ENCODE measurements at places on chromosomes 6 and 20.

DNA sequence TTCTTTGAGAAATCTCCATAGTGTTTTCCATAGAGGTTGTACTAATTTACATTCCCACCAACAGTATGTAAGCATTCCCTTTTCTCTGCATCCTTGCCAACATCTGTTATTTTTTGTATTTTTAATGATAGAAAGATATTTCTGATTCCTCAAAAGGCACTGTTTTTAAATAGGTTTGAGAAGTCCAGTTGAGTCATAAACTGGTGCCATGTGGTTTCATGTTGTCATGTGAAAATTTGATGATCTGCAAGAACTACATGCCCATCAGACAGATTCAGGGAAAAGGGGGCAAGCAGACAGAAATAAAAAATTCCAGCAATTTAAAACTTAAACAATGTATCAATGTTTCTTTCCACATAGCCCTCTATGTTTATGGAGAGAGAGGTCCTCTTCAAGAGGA is 227.5 kb downstream of the KCNQ5 start:
- no peak for DNase-seq

DNA sequence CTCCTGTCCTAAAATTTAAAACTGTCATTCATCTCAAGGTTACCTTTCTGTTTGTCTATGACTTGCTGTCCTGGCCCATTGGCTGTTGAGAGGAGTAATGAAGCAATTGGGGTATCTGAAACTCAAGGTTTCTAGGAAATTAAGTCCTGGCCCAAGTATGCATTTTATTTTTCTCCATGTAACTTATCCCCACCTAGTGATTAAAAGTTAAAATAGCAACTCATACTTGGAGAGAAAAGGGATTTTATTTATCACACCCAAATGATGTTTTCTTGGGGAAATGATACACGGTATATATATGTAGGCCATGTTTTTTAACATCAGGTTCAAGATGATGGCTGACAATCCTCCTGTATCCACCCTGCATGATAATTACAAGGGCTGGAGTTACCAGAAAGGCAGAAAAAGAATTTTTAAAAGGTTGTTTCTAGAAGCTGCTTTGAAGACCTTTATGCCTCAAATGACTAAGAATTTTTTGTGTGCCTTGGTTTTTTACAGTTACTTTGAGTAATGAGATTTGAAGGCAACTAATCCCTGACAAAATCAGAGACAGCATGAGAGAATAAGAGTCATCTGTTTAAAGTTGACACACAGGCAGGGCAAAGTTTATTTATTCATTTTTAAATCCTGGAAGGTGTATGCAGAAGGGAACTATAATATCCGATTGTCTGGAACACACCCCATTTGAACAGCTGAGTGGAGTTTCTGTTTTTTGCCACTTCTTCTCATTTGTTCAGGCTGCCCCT is 28.9 kb upstream of the C6orf58 start:
- no peak for DNase-seq

DNA sequence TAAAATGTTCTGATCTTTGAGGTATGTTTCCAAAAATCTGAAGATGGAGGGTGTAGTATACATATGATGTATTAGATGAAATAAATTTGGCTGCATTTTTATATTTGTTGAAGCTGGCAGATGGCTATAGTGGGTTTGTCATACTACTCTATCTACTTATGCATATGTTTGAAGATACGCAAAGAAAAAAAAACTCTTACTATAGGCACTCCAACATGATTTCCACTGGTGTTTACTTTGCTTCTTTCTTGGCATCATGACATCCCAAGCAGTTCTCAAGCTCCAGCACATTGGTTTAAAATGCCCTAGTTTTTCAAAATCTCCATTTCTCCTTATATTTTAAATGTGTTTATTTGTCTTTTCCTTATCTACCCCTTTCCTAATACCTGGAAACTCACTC is 711.8 kb downstream of the PHF3 start:
- DNase-seq: no peak

- no peak for DNase-seq
Measured at GRCh38 chr6:35363293-35363750, 21.0 kb downstream of the PPARD start.

DNA sequence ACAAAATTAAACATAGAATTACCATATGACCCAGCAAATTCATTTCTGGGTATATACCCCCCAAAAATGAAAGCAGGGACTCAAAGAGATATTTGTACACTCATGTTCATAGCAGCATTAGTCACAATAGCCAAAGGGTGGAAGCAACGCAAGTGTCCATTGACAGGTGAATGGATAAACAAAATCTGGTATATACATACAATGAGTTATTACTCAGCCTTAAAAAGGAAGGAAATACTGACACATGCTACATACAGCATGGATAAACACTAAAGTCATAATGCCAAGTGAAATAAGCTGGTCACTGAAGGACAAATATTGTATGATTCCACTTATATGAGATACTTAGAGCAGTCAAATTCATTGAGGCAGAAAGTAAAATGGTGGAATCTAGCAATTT is 5.3 kb upstream of the STX11 start:
- no peak for DNase-seq

DNA sequence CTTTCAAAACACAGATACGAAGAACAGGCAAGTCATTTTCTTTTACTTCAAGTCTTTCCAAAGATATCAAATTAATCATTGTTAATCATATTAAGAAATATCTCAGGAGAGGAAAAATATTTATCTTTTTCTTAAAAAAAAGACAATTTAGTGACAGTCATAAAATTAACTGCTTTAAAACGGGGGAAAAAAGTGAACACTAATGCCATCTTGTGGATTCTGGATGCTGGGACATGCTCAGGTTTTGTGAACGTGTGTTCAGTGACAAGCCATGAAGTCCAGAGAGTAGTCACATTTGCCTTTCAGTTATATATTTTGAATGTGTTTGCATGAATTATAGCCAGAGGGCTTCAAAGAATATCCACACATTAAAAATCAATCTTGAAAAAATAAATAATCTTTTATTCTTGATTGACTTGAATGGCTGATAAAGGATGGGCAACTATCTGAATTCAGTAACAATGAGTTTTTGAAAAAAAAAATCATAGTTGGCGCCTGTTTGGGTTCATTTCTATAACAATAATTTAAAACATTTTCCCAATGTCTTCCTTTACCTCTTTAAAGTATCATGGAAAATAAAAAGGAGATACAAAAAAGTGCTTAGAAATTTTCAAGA is 74.7 kb upstream of the NOX3 start:
- peak; percentile 11 for DNase-seq

GRCh38 chr6:100311707-100312251 is 152.9 kb downstream of the SIM1 start:
- DNase-seq: no peak

- peak; percentile 97 for DNase-seq
Measured at GRCh38 chr6:163745536-163746400, 331.2 kb downstream of the QKI start.

- DNase-seq: no peak
Measured at GRCh38 chr6:158344534-158344933, 32.3 kb downstream of the TULP4 start.

- DNase-seq: no peak
Measured at GRCh38 chr6:71324194-71324785, 35.7 kb downstream of the OGFRL1 start.

DNA sequence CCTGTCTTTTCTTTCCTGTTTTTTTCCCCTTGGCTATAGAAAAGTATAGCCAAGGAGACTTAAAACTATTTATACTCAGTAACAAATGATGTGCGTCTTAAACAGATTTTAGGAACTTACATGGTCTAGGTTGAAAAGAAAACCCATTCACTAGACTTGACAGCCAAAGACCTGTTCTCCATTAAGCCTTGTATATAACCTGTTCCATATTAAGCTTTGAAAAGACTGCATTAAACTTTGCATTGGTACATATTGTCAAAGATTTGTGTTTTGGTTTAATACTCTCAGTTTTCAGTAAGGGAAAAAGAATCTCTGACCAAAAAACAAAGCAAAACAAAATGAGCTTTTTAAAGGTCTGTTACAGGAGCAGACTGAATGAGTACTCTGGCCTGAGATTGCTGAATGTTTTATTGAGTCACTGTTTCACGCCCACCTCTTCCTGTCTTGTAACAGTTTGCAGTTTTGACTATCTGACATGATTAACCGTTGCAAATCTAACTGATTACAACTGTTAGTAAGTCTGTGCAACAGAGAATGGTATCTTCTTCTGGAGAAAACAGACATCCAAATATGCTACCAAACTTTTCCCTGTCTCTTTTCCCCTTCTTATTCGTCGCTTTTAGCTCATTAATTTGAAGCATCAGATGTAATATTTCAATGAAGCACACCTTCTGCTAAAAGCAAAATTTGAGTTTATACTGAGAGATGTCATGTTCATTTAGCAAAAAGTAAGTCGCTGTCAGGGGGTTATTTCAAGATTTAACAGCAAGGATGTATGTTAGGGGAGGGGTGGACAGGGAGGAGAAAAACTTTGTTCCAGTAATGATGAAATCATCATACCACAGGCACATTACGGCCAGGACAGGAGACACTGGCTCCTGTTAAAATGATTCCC is 59.1 kb upstream of the SUPT3H start:
- no peak for DNase-seq

DNA sequence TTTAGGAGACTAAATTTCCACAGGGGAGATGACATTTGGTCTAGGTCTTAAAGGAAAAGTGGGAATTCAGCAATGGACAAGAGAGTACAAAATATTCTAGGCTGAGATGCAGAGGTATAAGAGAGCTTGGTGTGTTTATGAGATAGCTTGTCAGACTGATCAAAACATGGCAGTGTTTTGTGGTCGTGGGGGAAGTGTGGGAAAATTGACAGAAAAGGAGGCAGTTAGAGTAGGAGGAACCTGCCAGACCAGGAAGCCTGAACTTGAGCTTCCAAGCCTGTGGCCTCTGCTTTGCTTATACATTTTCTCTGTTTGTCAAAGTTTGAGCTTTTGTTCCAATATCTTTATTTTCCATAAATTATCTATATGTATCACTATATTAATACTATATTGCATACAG is 69.5 kb upstream of the MAP3K7 start:
- no peak for DNase-seq

- DNase-seq: no peak
Measured at GRCh38 chr6:137260217-137260616, 41.0 kb upstream of the IFNGR1 start.

GRCh38 chr6:19156443-19156842 is 680.7 kb upstream of the ID4 start:
- DNase-seq: no peak

DNA sequence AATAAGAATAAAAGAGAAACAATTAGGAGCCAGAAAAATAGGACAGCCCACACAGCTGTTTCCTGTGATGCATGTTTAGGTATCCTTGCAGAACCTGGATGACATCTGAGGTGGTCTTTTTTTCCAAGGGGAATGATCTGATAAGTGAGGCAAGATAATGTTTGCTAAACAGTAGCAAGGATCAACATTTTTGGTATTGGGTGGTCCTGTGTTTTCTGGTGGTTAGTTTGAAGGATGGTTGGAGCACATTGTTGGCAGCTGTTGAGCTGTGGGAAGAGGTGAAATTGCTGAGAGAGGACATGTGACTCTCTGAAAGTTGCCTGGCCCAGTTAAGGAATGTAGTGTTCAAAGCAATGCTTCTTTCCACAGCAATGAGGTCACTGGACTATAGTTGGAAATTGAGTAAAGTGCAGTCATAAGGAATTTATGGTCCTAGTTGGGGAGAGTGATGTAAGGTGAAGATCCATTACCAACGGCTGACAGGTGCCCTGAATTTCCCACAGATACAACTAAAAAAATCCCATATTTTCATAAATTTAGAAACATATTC is 270.2 kb upstream of the IMPG1 start:
- no peak for DNase-seq

DNA sequence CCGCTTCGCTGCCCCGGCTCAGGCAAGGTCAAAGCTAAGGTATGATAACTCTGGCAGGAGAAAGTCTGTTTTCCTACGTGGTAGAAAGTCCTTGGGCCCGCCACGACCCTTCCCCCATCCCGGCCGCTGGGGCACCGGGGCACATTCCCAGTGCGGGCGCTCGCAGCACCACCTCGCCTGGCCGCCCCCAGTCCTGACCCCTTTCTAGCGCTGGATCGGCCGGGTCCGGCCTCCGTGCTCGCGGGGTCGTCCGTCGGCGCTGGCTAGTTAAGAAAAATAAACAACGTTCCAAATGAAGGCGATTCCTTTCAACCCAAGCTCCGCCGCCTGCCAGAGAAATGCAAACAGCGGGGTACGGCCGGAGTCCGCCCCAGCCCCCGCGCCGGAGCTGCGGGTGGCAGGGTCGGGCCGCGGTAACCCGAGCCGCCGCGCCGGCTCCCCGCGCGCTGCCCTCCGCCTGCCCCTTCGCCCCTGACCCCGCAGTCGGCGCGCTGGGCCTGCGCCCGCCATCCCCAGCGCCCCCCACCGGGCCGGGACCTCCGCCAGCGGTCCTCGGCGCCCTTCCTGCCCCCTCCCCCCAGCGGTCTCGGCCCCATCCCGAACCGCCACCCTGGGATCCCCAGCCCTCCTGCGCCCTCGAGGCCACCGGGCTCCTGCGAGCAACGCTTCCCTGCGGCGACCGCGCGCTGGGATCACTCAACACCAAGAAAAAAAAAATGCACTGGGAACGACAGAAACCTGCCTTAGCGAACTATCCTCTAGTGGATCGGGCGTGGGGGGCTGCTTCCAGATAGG is 37.6 kb downstream of the NCR2 start:
- DNase-seq: no peak

GRCh38 chr6:70241991-70242420 is 60.9 kb downstream of the COL9A1 start:
- no peak for DNase-seq

DNA sequence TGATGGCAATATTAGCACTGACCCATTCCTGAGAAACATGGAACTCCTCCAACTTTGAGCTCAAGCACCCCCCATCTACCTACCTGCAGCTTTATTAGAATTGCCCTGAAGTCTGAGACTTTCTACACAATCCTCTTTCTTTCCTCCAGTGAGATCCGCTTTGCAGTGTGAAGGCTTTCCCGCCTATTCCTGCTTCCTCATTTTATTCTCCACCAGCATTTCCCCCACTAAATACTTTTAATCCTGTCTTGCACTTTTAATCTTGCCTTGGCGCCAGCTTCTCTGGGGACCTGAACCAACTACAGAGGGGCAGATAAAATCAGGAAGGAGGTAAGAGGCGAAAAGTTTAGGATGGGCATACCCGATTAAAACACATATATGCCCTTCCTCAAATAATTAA is 178.1 kb upstream of the PRDM1 start:
- no peak for DNase-seq
